ENCODE measurements at places on chromosomes 2 and 18.

DNA sequence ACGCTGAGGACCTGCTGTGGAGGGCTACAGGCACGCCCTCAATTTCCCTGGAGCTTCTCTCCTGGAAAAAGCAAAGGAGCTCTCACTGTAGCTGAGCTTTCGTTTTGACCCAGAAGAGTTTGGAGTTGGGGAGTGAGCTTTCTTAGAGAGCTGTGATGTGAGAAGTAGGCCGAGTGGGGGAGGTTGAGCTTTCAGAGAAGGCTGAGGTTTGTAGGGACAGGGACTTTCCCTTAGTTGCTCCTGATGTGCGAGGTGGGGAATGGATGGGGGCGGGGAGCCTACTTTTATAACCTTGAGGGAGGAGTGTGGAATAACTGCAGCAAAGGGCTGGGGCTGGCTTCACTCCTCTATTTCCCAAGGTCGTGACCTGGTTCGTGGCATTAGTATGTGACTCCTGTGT lies 47.1 kb downstream of the ZNF532 start:
- DNase-seq, result no peak

- DNase-seq, result no peak
Measured at GRCh38 chr18:69282371-69282770, 118.3 kb upstream of the DOK6 start.

- no peak for DNase-seq
Measured at GRCh38 chr2:236718207-236718992, 148.8 kb downstream of the ACKR3 start.

- DNase-seq, result no peak
Measured at GRCh38 chr2:44906972-44907371, 34.5 kb upstream of the SIX3 start.

GRCh38 chr2:85452237-85452636 lies 33.7 kb downstream of the SH2D6 start:
- DNase-seq, result no peak

DNA sequence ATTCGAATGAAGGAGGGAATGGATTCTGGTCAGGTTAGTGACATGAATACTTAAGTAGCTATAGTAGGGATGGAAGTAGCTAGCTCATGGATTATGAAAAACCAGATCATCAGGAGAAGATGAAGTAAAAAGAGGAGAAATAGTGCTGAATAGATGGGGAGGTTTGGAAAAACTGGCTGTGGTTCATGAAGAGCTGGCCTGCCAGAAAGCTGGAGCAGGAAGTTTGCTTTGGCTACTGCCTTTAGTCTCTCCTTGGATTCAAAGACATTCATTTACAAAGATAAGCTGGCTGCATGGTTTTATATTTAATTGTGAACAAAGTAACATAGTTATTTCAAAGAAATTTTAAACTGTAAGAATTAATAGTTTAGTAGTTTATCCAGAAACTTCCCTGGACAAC lies 567.0 kb downstream of the RIT2 start:
- no peak for DNase-seq

DNA sequence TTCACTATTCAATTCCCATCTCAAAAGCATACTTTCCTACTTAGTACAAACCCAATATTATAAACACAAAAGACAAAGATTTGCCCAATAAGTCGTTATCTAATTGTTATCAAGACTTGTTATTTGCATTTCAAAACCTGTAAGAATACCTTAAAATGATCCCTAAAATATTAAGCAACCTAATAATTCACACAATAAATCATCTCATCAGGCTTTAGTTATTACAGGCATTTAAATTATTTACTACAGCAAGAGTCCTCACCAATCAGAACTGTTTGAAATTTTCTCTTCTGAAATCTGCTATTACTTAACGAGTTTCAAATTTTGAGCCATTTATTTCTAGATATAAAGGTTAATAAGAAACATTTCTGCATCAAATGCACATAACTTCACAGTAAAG lies 1.6 kb downstream of the CCDC88A start:
- DNase-seq, result no peak

DNA sequence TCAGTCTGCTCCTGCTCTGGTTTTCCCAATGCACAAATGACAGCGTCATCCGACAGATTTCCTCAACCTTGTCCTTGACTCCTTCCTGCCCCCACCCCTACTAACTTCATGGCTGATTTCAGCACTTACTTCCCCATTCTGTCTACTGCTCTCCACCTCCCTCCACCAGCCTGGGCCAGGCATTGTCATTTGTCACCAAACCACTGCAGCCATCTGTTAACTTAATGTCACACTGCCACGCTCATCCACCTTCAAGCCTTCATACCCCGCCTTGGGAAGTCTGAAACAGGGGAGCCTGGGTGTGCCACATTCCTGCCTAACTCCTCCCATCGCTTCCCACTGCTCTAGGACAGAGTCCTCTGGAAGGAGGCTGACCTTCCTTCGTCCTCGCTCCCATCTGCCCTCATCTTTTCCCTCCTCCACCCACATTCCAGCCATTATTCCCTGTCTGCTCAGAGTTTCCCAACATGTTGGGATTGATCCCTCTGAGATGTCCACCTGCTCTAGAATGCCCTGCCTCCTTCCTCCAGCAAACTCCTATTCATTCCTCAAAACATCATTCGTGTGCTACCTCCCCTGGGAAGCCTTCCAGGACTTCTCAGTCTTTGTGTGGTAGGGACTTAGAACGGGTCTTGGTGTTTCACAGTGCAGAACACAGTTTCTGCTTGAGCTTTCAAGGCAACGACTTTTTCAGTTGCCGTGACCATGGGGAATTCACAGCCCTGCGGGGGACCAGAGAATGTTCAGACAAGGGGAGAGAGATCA lies 42.2 kb upstream of the SMAD7 start:
- DNase-seq, result no peak

DNA sequence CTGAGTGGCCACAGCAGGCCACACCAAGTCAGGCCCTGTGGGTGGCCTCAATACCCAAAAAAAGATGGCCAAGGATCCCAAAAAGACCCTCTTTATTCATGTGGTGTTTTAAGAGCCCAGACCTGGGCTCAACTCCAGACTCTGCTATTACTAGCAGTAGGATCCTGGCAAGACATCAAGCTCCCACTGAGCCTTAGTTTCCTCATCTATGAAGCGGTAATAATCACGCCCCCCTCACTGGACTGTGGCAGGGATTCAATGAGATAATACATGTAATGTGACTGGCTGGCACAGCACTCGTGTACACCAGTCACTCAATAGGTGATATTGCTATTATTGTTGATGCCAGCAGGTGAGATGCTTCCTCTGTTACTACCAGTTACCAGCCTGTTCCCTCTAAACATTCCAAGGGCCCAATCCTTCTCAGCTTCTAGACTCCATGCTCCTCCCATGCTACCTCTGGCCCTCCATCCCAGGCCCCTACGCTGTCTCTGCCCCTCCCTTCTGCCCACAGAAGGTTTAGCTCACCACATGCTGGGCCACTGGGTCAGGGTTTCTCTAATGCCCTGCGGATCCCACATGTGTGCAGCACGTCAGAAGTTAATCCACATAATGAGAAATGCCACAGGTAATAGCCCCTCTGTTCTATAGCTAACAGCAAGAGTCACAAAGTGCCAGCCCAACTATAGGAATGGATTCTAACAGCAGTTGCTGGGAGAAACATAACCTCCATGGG lies 51.2 kb downstream of the SLC4A5 start:
- DNase-seq, result no peak

DNA sequence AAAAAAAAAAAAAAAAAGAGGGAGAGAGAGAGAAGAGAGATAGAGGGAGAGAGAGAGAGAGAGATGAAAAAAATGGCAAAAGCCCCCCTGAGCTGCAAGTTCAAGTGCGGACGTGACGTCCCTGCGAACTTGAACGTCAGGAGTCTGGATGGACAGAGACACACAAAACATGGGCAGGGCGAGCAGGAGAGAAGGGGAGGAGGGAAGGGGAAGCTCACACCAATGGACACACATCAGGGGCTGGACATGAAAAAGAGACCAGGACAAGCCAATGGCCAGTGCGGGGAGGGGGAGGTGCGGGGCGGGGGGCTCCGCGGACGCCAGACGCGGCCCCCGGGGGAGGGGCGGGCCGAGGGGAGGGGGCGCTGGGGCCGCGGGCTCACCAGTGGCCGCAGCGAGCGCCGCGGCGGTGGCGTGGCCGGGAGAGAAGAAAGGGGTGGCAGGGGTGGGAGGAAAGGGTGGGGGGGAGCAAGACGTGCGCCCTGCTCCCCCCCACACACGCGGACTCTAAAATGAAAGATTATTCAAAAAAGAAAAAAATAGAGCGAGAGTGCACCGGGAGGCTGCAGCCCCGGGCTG lies at the start of gene BCL11A:
BCL11A (minus strand) TSS at position 160 of the 579 bp plus-strand sequence. CDS start 384 bp downstream, outside the sequence.
- no peak for DNase-seq

GRCh38 chr2:227509824-227510619 lies 38.1 kb downstream of the AGFG1 start:
- DNase-seq, result no peak

DNA sequence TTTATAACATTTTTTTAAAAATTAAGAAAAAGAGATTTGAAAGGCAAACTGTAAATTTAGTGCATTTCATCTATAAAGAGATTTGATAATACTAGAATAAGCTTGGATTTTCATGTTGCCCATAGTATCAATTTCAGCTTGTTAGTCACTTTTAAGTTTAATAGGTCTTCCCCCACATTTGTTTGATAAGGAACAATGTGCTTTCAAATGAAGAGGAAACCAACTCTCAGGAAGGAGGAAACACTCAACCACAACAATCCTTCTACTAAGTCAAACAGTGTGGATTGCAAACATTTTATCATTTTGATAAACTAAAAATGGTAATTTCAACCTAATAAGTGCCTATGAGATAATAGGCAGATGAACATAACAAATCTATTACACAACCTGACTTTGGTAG lies 397.1 kb upstream of the CDH20 start:
- DNase-seq, result no peak

DNA sequence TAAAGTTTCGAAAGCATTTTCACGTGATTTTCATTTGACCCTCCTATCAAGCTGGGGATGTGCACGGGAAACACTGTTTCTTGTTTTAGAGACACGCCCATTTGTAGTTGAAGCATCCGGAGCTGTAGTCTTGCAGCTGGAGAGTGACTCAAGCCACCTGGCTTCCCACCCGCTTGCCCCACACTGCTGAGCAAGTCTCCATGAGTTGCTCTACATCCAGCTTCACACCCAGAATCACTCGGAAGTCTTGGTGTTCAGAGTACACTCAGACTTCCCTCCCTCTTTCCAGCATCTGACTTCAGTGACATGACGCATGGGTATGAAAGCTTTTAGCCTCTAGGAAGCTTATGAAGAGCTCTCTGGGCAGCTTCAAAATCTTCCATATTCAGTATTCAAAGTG lies 262.4 kb downstream of the NBAS start:
- DNase-seq, result no peak

- no peak for DNase-seq
Measured at GRCh38 chr2:121717529-121717928, 19.1 kb downstream of the NIFK start.

- DNase-seq, result no peak
Measured at GRCh38 chr2:71784734-71785511, 331.6 kb downstream of the DYSF start.

DNA sequence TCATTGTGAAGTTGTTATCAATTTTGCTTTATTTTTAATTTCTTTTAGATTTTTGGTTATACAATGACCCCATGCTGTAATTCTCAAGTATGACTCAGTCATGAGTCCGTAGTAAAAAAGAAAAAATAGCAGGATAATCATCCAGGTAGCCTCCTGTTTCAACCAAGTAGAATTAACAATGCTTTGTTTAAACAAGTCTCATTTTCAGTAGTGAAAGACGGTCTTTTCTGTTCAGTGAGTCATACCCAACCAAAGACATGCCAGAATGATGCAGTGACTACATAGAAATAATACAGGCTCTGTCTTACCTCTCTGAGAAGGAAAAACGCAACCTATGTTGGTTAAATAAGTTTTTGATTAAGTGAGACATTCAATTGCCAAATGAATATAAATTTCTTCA lies 67.8 kb upstream of the DSC1 start:
- DNase-seq, result no peak

DNA sequence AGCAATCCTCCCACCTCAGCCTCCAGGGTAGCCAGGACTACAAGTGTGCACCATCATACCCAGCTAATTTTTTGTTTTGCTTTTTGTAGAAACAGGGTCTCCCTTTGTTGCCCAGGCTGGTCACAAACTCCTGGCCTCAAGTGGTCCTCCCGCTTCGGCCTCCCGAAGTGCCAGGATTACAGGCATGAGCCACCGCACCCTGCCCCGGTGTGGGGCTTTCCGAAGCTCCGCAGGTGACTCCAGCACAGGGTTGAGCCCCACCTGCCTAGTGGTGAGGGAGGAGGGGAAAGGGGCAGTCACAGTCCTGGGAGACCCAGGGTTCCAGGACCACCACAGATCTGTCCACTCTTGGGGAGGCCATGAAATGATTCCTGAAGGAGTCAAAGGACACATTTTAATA lies 5.2 kb downstream of the PRLH start:
- no peak for DNase-seq

GRCh38 chr2:120948662-120949011 lies 213.0 kb downstream of the GLI2 start:
- no peak for DNase-seq

GRCh38 chr2:241317391-241317790 lies 1.7 kb downstream of the SEPTIN2 start:
- no peak for DNase-seq

DNA sequence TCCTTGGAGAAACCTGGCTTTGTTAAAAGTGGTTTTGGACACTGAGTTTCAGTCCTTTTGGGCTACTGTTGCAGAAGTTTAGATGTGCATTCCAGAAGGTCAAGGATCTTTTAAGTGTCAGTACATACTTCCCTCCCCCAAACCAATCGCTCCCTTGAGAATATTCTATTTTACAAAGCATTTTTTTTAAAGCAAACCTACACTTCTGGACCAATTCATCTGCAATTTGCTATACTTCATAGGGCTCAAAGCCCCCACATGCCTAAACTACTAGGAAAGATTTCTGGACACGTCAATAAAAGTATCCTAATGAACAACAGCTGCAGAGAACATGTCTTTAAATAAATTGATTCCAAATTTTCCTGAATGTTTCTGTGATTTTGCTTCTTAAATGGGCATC lies 157.6 kb downstream of the RDH14 start:
- no peak for DNase-seq

DNA sequence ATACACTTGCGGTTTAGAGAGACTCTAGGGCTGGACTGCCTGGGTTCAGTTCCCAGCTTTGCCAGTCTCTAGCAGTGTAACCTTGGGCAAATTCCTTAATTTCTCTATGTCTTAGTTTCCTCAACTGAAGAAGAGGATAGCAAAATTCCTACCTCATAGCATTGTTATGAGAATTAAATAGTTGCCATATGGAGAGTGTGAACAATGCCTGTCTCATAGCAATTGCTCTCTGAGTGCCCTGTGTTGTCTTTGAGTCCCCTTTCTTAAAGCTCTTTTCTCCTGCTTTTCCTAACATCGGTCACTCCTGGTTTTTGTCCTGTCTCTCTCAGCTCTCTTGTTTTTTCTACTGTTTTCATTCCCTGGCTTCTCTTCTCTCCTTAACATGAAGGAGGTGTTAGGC lies 116.8 kb upstream of the ALPP start:
- no peak for DNase-seq

Measured in activated CD4-positive, alpha-beta T cell treated with anti-CD3 and anti-CD28 coated beads for 24 hours (primary cell).